ENCODE measurements at places on chromosomes 1 and 21.

DNA sequence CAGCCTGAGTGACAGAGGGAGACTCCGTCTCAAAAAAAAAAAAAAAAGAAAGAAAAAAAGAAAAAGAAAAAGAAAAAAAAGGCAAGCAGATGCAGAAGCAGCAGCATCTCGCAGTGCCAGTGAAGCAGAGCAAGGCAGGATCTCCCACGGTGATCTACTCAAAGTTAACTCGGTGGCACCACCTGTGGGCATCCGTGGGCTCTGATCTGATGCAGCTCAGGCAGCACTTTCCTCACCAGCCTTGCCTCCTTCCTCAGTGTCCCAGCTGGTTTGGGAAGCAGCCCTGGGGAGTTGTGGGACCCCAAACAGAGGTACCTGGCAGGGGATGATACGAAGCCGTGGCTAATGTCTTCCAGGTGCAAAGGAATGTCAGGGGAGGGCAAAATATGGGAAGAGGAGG lies 104.3 kb upstream of the KRTAP19-8 start:
- no peak for DNase-seq

DNA sequence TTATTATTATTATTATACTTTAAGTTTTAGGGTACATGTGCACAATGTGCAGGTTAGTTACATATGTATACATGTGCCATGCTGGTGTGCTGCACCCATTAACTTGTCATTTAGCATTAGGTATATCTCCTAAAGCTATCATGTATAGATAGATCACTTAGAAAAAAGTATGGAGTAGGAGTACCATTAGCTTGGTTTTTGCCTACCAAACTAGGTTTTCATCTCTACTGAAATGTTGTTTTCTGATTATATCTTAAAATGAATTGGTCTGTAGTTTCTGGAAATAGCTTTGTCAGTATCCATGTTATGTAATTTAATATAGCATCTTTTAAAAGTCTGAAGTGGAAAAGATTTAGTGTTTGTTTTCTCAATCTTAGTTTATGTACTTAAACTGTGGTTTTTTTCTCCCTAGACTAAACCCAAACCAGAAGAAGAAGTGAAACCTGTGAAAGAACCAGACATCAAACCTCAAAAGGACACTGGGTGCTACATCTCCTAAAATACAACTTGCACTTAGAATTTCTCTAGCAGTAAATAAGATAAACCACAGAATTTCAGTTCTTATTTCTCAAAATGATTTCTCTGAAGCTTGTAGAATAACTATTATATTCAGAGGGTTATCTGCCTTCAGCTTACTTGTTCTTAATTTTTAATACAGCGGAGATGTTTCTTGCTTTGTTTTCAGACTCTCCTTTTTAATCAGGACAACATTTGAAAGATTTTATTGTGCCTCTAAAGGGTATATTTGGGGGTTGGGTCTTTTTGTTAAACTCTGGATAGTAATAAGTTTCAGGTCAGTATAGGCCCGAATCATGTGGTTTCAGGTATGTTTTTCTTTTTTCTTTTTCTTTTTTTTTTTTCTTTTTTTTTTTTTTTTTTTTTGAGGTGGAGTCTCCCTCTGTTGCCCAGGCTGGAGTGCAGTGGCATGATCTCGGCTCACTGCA lies 4.5 kb upstream of the FAM177B start:
- DNase-seq, result no peak

GRCh38 chr1:247350587-247350986 lies 18.9 kb upstream of the ZNF496 start:
- DNase-seq, result no peak

DNA sequence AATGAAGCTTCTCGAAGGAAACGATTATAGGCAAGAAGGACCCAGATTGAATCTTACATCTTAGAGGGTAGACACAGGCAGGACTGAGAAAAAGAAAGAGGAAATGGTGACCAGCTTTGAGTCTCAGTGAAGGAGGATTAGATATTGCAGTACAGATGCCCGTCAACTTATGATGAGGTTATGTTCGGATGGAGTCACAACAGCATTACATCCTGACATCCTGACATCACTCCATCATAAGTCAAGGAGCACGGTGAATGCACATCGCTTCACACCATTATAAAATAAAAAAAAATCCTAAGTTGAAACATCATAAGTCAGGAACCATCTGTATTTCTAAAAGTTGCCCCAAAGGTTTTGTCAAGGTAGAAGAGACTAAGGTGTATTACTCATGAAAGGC lies 312.3 kb upstream of the PLXNA2 start:
- no peak for DNase-seq

DNA sequence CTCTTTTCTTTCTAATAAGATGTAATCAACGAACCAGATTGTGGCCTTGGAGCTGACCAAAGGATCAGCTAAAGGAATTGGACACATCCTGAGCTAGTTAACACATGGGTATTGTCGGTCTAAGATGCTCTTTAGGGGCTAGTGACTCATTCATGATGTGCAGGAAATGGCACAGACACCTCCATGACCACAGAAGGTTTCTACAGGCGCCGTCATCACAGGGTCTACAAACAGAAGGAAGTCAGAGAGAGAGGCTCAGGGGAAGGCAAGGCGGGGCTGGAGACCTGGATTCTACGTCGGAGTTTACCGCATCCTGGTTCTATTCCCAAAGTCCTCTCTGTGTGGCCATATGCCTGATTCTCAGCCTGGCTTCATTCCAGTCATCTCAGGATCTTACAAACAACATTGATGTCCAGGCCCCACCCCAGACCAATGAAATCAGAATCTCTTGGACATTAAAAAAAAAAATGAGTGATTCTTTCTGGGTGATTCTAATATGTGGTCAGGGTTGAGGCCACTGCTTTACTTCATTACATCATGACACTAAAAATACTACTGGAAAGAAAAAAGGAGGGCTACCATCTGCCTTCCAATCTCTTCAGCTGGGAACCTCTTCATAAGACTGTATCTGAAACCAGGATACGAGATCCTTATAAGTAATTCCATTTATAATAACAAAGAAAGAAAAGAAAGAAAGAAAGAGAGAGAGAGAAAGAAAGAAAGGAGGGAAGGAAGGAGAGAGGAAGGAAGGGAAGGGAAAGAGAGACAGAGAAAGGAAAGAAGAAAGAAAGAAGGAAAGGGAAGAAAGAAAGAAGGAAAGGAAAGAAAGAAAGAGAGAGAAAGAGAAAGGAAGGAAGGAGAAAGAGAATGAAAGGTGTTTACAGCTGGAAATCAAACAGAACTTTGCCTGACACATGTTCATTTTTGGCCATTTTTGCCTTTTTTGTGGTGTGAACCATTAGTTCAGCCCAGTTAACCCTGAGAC lies 11.6 kb upstream of the KCNJ15 start:
- DNase-seq, result peak; percentile 99

DNA sequence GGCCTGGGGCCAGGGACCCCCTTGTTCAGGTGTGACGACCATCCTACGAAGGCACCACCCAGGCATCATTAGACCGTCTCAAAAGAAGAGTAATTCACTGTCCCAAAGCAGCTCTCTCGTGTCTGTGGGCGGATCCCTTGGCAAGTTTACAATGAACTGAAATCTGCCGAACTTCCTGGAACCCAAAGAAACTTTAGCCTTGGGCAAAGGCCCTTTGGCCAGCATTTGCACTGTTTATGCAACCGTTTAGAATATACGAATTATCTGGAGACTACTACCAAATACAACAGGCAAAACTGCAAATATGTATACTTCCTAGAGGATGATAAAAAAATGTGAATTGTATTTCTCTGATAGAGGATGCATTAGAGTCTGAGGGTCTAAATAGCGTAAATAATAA lies 1.4 kb upstream of the SOD1 start:
- DNase-seq, result no peak

- DNase-seq, result peak; percentile 44
These were observed 2.0 kb downstream of the SCMH1 start for GRCh38 chr1:41239988-41240610.

- no peak for DNase-seq
These were observed 308.5 kb downstream of the NTNG1 start for GRCh38 chr1:107449326-107449725.

GRCh38 chr1:40338745-40339419 lies 21.8 kb upstream of the COL9A2 start:
- DNase-seq, result peak; percentile 72

GRCh38 chr1:227911376-227911775 lies 36.4 kb downstream of the WNT9A start:
- no peak for DNase-seq

- DNase-seq, result no peak
These were observed 60.5 kb downstream of the BACE2 start for GRCh38 chr21:41228492-41228891.

DNA sequence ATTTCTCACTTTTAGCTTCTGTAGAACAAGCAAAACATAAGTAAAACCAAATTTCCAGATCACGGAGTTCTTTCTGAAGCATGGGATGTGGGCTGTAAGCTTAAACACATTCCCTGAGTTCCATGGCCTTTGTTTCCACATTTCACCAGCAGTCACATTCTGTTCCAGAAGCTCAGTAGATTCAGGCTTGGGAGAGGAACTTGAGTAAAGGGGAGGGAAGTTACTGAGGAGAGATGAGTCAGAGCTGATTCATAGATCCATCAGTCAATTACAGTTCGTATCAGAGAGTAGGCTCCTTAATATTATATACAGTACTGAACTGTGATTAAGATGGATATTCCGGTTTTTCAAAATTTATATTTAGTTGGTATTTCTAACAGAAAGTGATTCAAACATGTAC lies 614.3 kb downstream of the NCAM2 start:
- DNase-seq, result peak; percentile 49

DNA sequence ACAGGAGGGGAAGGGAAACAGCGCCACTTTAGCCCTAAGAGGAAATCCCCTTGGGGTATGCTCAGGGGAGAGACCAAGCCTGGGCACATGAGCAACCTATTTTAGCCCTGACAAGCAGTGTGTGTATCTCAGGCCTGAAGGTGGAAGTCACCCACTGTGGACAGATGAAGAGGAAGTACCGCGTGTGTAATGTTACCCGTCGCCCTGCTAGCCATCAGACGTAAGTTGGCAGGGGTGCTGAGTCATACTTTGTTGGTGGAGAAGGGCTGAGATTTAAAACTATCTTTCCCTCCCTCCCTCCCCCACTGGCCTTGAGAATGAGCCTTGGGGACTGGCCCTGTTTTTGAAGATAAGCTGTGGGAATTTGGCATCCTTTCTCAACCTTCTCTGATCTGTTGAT lies 11.2 kb downstream of the AGO1 start:
- no peak for DNase-seq

- DNase-seq, result no peak
These were observed 263.7 kb downstream of the PTPRU start for GRCh38 chr1:29500041-29500440.

DNA sequence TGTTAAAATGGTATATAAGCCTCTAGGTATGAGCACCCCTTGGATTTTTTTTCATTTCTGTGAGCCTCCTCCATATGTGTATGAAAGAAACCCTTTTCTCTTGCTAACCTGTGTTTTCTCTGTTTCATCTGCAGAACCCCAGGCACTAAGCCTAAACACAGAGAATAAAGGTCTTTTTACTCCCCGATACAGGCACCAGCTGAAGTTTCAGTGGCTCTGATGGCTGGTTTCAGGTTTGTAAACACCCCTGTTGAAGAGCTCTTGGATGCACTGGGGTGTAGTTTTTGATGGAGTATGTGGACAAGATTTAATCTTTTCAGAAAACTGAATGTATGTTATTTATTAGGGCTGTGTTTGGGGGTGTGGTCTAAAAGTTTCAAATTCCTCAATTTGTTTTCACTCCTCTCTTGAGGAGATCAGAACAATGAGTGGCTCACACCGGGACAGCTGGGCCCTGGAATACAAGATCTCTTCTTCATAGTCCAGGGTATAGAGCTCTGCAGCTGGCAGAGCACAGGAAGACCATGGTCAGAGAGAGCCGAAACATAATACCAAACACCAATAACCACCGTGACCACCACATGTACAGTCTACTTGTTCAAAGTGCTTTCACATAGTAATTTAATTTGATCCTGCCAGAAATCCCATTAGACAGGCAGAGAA lies 50.2 kb upstream of the VTCN1 start:
- DNase-seq, result no peak

- no peak for DNase-seq
These were observed 294.7 kb downstream of the SIPA1L2 start for GRCh38 chr1:232335261-232335660.

DNA sequence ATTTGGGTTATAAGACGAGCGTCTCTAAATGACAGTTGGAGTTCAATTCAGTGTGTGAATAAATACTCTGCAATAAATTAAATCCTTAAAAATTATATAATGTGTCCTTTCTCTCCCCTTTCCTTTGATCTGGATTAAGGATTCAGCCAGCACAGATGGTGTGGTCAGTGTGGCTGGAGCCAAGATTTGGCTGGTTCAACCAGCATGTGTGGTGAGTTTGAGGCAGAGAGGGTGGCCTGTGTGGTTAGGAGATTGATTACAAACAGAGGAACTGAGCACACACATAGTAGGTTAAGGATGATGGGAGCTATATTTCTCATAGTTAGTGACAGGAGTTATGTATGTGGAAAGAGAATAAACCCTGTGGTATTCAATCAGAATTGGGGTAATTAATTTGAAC lies 14.2 kb upstream of the AMIGO1 start:
- DNase-seq, result no peak

DNA sequence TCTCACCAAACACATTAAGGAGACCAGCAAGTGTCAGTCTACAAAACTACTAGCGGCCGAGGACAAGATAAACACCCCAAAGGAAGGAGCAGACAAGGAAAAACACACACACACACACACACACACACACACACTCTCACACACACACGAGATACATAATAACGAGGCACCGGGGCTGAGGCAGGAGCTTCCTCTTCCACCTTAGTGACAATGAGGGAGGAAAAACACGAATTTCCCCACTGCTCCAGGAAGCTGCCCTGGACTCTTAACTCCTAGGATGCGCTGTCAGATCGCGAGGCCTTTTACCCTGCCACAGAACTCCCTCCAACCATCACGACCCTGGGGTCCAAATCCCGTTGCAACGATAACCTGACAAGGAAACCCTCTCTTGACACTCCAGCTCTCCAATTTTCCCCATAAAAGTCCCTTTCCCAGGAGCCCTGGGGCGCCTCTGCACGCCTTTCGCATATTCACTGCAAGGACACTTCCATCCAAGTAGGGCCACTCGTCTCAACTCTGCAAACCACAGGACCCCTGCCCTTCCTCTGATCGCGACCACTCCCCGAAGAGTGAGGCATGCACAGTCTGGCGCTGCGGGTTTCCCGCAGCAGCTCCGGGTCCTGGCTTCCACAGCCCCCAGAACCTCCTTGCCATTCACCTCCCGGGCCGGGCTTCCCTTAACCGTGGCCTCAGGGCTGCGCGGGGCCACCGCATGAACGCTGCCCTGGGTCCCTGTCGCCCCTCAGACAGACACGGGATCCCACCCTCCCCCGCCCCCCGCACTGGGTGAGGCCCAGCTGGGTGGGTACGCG lies 581 bp downstream of the ETV3 start:
- DNase-seq, result no peak

- no peak for DNase-seq
These were observed 608 bp upstream of the MX2 start for GRCh38 chr21:41361053-41361785.

GRCh38 chr1:23619299-23620188 lies 60.2 kb upstream of the ID3 start:
- peak; percentile 56 for DNase-seq

- peak; percentile 33 for DNase-seq
These were observed 176.3 kb upstream of the ZNHIT6 start for GRCh38 chr1:85884372-85885035.

- no peak for DNase-seq
These were observed 145.8 kb upstream of the SAMSN1 start for GRCh38 chr21:14691914-14692313.

GRCh38 chr1:62100442-62100841 lies 94.2 kb upstream of the L1TD1 start:
- no peak for DNase-seq

GRCh38 chr21:30719401-30719800 lies 824 bp upstream of the KRTAP21-3 start:
- no peak for DNase-seq

- peak; percentile 29 for DNase-seq
These were observed 22.9 kb upstream of the MTF2 start for GRCh38 chr1:93056214-93056613.

Measured in bronchial epithelial cell (primary cell).